ENCODE measurements at places on chromosomes 16 and 17.

- H3K4me1 ChIP-seq = peaks cover 4% of the 10 kb centered on the region
- DNase-seq = no peak
- no peak overlapping the region for H3K27ac ChIP-seq
Measured at GRCh38 chr17:2478458-2478857, 33.2 kb downstream of the METTL16 start.

- DNase-seq = no peak
- no peaks in the 10 kb centered on the region for H3K27me3 ChIP-seq
- no peak overlapping the region for H3K27ac ChIP-seq
- no peaks in the 10 kb centered on the region for H3K36me3 ChIP-seq
- no peaks in the 10 kb centered on the region for H3K4me1 ChIP-seq
Measured at GRCh38 chr16:74169687-74170376, 126.8 kb upstream of the PSMD7 start.

- H3K4me3 ChIP-seq = no peak overlapping the region
- DNase-seq = no peak
- H3K4me1 ChIP-seq = no peaks in the 10 kb centered on the region
- H3K27me3 ChIP-seq = no peaks in the 10 kb centered on the region
- no peaks in the 10 kb centered on the region for H3K36me3 ChIP-seq
- no peak overlapping the region for H3K27ac ChIP-seq
Measured at GRCh38 chr16:77462894-77463293, 28.1 kb upstream of the ADAMTS18 start.

GRCh38 chr17:40830085-40830776, 7.8 kb upstream of the KRT10 start:
- H3K4me1 ChIP-seq = no peaks in the 10 kb centered on the region
- H3K36me3 ChIP-seq = peaks cover 6% of the 10 kb centered on the region
- H3K27ac ChIP-seq = no peak overlapping the region
- H3K27me3 ChIP-seq = no peaks in the 10 kb centered on the region
- no peak overlapping the region for H3K4me3 ChIP-seq
- DNase-seq = no peak

GRCh38 chr16:66001432-66001831, 365.1 kb upstream of the CDH5 start:
- DNase-seq = no peak
- no peak overlapping the region for H3K27ac ChIP-seq
- no peaks in the 10 kb centered on the region for H3K4me1 ChIP-seq

- peak overlapping the region; percentile 62 for H3K27ac ChIP-seq
- peaks cover 40% of the 10 kb centered on the region for H3K4me1 ChIP-seq
- H3K4me3 ChIP-seq = no peak overlapping the region
- H3K36me3 ChIP-seq = peaks cover 61% of the 10 kb centered on the region
- no peaks in the 10 kb centered on the region for H3K27me3 ChIP-seq
Measured at GRCh38 chr17:74760404-74761105, 12.1 kb downstream of the NHERF1 start.

GRCh38 chr17:79246225-79247190, 171.9 kb downstream of the ENGASE start:
- H3K36me3 ChIP-seq = no peaks in the 10 kb centered on the region
- peaks cover 40% of the 10 kb centered on the region for H3K27me3 ChIP-seq
- H3K4me1 ChIP-seq = no peaks in the 10 kb centered on the region
- no peak overlapping the region for H3K27ac ChIP-seq
- DNase-seq = no peak

- H3K27ac ChIP-seq = no peak overlapping the region
- no peaks in the 10 kb centered on the region for H3K27me3 ChIP-seq
- no peak for DNase-seq
- no peak overlapping the region for H3K4me3 ChIP-seq
- peaks cover 2% of the 10 kb centered on the region for H3K36me3 ChIP-seq
Measured at GRCh38 chr17:1164935-1165556, 14.7 kb downstream of the ABR start.

DNA sequence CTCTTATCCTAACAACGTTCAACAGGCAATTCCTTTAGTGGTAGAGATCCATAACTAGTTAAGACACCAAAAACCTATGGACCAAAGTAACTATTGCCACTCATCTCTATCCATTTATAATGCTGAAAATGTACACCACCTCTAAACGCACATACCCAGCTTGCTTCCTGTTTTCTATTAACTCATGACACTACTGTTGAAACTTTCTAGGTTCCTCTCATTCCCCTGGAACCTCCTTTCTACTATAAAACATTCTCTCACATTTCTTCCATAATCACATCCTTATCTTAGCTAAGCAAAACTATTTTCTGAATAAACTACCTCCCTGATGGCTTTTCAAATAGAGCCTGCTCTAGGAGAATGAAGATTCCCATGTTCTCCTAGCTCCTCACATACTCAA, 42.9 kb upstream of the KSR1 start:
- H3K4me1 ChIP-seq = no peaks in the 10 kb centered on the region
- peaks cover 4% of the 10 kb centered on the region for H3K27me3 ChIP-seq
- no peaks in the 10 kb centered on the region for H3K36me3 ChIP-seq
- no peak overlapping the region for H3K4me3 ChIP-seq
- no peak for DNase-seq

DNA sequence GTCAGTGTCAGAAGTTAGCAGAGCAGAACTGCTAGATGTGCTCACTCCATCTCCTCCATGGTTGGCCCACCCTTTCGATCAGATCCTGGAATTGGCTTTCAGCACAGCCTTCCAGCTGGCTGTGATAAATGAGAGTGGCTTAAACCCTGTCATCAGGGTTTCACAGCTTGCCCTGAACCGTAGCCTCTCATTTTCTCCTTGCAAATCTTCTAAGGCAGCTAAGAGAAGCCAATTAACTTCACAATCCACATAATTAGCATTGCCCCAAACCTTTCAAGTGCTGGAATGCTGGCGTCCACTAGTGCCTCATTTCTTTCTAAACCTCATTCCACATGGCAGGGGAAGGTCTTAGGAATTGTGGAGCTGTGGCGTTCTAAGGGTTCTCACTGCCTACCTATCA, 21.7 kb downstream of the MILR1 start:
- no peak overlapping the region for H3K4me3 ChIP-seq
- H3K36me3 ChIP-seq = no peaks in the 10 kb centered on the region

- H3K4me3 ChIP-seq = no peak overlapping the region
- H3K27ac ChIP-seq = no peak overlapping the region
- H3K36me3 ChIP-seq = peaks cover 11% of the 10 kb centered on the region
- no peaks in the 10 kb centered on the region for H3K4me1 ChIP-seq
- DNase-seq = no peak
Measured at GRCh38 chr16:66798161-66798560, 3.2 kb downstream of the TERB1 start.

GRCh38 chr16:66529475-66529874, 20.4 kb downstream of the TK2 start:
- H3K27ac ChIP-seq = no peak overlapping the region
- peaks cover 26% of the 10 kb centered on the region for H3K4me1 ChIP-seq
- no peak overlapping the region for H3K4me3 ChIP-seq
- H3K27me3 ChIP-seq = no peaks in the 10 kb centered on the region

- H3K36me3 ChIP-seq = peaks cover 30% of the 10 kb centered on the region
- DNase-seq = no peak
- H3K27ac ChIP-seq = no peak overlapping the region
- H3K27me3 ChIP-seq = no peaks in the 10 kb centered on the region
- H3K4me3 ChIP-seq = no peak overlapping the region
Measured at GRCh38 chr17:8947201-8947600, 18.3 kb downstream of the PIK3R5 start.

DNA sequence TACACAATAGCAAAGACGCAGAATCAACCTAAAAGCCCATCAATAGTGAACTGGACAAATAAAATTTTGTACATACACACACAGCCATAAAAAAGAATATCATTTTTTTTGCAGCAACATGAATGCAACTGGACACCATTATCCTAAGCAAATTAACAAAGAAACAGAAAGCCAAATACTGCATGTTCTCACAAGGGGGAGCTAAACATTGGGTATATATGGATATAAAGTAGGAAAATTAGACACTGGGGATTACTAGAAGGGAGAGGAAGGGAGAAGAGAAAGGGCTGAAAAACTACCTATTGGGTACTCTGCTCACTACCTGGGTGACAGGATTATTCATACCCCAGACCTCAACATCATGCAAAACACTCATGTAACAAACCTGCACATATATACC, 28.2 kb downstream of the ADAMTS18 start:
- no peak overlapping the region for H3K27ac ChIP-seq
- DNase-seq = no peak
- H3K4me3 ChIP-seq = no peak overlapping the region
- H3K36me3 ChIP-seq = no peaks in the 10 kb centered on the region

GRCh38 chr16:1534021-1535020, 855 bp downstream of the TMEM204 start:
- H3K4me3 ChIP-seq = peak overlapping the region; percentile 81
- H3K36me3 ChIP-seq = peaks cover 38% of the 10 kb centered on the region
- H3K4me1 ChIP-seq = peaks cover 66% of the 10 kb centered on the region
- DNase-seq = no peak
- H3K27ac ChIP-seq = peak overlapping the region; percentile 35

GRCh38 chr16:84672276-84673202, 24.2 kb downstream of the KLHL36 start:
- no peaks in the 10 kb centered on the region for H3K27me3 ChIP-seq
- H3K36me3 ChIP-seq = no peaks in the 10 kb centered on the region
- DNase-seq = peak; percentile 82
- no peak overlapping the region for H3K27ac ChIP-seq
- no peak overlapping the region for H3K4me3 ChIP-seq

GRCh38 chr16:56974549-56975300, 13.0 kb downstream of the CETP start:
- no peak for DNase-seq
- no peaks in the 10 kb centered on the region for H3K27me3 ChIP-seq
- peaks cover 43% of the 10 kb centered on the region for H3K4me1 ChIP-seq
- no peak overlapping the region for H3K27ac ChIP-seq

GRCh38 chr17:45261577-45262515, at the start of gene SPATA32:
TSS of gene SPATA32 (minus strand) at chr17:45262094. CDS start at chr17:45262016, 78 bp downstream.
- H3K4me3 ChIP-seq = peak within 1 kb of the TSS; percentile 51
- peaks cover 38% of the 10 kb centered on the region for H3K36me3 ChIP-seq
- H3K27me3 ChIP-seq = no peaks in the 10 kb centered on the region
- peak within 1 kb of the TSS; percentile 74 for H3K27ac ChIP-seq

- no peak overlapping the region for H3K27ac ChIP-seq
- H3K4me3 ChIP-seq = no peak overlapping the region
- no peaks in the 10 kb centered on the region for H3K36me3 ChIP-seq
- peaks cover 1% of the 10 kb centered on the region for H3K4me1 ChIP-seq
Measured at GRCh38 chr17:9009096-9009495, 12.2 kb upstream of the NTN1 start.

DNA sequence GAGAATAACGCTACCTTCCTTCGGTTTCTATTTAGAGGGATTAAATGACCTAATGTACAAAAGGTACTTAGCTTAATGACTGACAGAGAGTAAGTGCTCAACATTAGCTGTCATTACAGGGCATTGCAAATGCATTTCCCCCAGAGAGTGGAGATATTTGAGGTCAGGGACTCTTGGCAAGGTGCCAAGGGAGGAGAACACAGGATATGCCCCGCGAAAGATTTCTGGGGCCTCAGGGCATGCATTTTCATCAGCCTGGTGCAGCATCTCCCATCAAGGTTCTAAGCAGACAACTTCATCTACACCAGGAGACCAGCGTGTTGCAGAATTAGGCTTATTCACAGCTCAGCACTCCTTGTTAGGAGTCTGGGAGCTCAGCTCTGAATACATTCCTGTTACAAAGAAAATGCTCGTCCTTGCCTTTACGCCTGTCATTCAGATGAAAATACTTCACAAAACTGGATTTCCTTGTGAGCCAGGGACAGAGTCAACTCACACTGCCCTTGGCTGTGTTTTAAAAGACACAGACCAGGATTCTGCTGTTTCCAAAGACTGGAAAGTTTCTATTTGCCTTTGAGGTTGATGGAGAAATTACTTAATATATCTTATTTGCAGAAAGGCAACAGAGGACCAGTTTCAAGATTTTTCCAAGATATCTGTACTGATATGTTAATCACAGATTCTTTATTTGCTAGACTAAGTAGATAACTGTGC, 108.2 kb downstream of the VAT1L start:
- no peaks in the 10 kb centered on the region for H3K4me1 ChIP-seq
- no peak overlapping the region for H3K27ac ChIP-seq
- H3K4me3 ChIP-seq = no peak overlapping the region
- no peak for DNase-seq

DNA sequence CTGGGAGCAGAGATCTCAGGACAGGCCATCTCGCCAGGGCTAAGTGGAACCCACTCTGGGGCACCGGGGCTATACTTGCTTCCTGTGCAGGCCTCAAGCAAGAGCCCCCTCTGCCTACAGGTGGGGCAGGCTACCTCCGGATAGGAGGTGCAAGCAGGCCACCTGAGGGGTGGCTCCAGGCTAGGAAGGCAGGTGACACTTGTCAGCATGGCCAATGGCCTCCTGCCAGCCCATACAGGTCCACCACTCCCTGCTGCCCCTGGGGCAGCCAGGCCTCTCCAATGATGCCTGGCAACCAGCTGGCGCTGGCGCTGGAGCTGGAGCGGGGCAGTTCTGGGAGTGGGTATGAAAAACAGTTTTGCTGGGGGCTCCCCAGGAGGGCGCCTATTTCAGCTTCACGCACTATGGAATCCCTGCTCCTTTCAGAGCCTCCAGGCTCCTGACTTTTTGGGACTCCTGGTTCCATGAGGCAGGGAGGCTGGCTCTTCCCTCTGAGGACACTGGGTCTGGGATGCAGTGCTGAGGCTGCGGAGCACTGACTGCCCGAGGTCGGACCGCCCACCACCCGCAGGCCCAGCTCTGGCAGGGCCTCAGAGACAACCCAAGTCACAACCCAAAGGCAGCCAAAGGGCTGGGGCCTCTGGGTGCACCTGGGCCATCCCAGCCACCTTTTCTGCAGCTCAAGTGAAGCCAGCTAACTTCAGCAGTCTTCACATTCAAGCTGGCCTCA, 8.4 kb upstream of the SREBF1 start:
- no peak for DNase-seq
- H3K27ac ChIP-seq = no peak overlapping the region
- no peaks in the 10 kb centered on the region for H3K27me3 ChIP-seq

DNA sequence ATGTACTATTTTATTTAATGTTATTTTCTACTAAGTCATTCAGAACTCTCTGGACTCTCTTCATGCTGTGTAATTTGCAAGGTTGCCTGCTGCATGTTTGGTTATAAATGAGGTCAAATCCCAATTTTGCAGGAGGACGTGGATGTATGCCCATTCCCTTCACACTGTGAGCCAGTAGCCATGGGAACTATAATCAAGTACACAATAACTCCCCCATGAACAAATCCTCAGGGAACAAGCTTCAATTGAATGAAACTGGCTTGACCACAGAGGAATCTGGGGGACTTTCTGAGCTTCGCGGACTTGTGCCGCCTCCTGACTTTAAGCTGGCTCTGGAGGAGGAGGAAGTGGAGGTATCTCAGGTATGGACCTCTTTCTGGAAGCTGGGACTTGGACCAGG, 14.6 kb upstream of the KCTD13 start:
- DNase-seq = no peak
- H3K27ac ChIP-seq = no peak overlapping the region
- H3K27me3 ChIP-seq = peaks cover 13% of the 10 kb centered on the region
- H3K4me3 ChIP-seq = no peak overlapping the region
- H3K36me3 ChIP-seq = no peaks in the 10 kb centered on the region
- H3K4me1 ChIP-seq = no peaks in the 10 kb centered on the region
